HS-5 (cell line): ENCODE measurements at places on chromosomes 11 and 22.

GRCh38 chr11:120352405-120352804 is 16.2 kb downstream of the ARHGEF12 start:
- DNase-seq = no peak

DNA sequence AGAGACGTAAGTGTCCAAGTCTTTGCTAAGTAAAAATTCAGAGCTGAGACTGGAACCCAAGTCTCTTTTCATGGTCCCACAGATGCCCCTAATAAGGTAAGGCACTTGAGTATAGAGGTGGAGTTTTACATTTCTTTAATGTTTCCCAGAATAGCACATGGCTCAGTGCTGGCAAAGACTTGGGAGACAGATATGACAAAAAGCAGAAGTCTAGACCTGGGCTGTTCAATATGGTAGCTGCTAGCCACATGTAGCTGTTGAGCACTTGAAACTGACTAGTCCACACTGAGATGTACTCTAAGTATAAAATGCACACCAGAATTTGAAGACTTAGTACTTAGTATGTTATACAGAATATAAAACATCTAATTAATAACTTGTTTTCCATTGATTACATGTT is 17.6 kb downstream of the VSTM5 start:
- DNase-seq = no peak

DNA sequence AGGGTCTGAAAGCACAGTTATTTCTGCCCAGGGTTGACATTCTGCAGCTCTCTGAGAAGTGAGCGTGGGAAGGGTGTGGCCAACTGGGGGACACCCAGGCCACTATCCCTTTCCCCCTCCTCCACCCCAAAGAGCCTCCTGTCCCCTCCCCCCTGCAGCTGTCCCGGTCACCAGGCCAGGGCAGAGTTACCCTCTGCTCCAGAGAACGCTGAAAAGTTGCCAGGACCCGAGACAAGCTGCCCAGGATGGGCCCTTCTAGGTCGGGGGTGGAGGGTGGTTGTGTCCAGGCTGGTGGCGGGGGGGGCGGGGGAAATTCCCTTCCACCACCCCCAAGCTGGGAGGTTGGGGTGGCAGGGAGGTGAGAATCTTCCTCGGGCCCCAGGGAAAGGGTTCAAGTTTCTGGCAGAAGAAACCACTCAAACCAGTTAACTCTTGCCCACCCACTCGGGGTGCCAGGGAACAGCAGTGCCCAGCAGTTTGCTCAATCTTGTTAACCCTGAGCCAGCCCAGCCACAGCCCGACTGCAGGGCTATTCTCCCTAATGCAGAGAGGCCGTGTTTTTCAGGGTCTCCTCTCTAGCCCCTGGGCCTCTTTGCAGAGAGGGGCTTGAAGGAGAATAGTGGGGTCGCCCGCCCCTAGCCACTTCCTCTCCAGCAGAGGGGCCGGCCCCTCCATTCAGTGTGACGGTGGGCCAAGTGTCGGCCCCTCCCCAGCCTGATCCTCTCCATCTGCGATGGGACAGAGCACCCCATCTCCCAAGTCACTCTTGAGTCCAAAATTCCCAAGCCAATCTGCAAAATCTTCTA is 697 bp downstream of the LGALS1 start:
- no peak for DNase-seq

- no peak for DNase-seq
These were observed 24.6 kb downstream of the MRGPRD start for GRCh38 chr11:68956142-68956541.

- no peak for DNase-seq
These were observed 6.9 kb upstream of the STIP1 start for GRCh38 chr11:64178951-64179639.

GRCh38 chr22:20420157-20420842 is 17.3 kb downstream of the SCARF2 start:
- no peak for DNase-seq

- DNase-seq = no peak
These were observed 5.6 kb downstream of the DDX6 start for GRCh38 chr11:118785362-118785761.

GRCh38 chr22:48242461-48242864 is 1480.0 kb downstream of the TBC1D22A start:
- DNase-seq = no peak

DNA sequence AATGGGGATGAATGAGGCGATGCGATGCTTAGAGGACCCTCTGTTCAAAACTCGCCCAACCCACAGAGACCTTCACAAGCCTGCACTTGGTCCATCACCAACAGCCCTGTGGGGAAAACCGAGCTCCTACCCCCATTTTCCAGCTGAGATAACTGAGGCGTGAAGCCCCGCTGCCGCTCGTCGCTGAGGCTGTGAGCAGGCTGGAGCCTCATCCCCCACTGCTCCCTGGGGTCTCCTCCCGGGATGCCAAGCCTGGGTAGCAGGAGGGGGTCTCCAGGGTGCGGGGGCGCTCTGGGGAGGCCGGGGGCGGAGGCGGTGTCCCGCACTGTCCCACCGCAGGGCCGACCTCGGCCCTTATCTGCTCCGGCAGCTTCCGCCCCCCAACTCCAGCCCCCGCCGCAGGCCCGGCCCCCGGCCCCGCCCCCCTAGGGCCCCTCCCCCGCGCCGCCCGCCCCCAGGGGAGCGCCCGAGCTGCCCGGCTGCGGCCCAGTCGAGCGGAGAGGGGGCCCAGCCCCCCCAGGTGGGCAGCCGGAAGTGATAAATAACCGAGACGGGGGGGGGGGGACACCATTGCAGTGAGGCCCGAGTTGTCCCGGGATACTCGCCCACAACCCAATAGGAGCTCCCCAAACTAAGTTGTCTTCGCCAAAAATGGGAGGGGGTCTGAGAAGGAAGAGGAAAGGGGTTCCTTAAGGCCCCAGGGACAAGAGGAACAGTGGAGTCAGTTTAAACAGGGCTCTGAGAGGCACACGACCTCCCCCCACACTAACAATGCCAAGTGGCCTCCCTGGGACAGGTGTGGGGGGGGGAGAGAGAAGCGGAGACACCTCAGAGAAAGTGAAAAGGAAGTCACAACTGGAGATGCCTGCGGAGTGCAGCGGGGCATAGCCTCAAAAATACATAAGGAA is 8.3 kb upstream of the SLC39A13 start:
- no peak for DNase-seq

DNA sequence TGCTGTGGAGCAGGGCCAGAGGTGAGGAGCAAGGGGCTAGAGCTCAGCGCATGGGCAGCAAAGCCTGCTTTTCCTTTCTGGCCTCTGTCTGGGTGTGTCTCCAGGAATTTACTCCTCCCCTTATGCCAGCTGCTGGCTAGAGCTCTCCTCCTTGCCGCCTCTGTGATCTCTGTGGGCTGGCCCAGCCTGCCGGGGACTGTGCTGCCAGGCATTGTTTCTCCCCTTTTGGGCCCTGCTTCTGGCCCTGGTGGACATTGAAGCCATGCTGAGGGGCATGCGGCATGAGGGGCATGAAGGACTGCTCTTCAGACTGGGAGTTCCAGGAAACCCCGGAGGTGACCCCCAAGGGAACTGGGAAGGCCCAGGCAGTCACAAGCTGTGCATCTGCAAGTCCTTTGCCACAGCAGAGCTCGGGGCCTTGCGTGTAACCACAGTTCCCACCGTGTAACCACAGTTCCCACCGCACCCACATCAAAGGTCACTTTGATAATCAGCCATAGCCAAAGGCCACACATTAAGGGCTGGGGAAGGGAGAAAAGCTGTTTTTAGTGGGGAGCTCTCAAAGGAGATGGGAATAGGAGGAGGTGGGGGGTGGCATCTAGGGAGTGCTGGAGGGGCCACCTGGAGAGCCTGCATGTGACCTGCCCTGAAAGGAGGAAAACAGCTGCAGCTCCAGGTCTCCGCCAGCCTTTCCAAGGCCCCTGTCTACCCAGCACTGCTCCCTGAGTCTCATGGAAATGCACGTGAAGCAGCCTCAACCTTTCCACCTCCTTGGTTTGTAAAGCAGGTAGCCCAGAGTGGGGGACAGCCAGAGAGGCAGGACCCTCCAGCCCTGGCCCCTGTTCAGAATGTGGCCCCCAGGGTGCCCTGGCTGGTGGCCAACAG is 62.3 kb downstream of the PPFIBP2 start:
- DNase-seq = no peak

DNA sequence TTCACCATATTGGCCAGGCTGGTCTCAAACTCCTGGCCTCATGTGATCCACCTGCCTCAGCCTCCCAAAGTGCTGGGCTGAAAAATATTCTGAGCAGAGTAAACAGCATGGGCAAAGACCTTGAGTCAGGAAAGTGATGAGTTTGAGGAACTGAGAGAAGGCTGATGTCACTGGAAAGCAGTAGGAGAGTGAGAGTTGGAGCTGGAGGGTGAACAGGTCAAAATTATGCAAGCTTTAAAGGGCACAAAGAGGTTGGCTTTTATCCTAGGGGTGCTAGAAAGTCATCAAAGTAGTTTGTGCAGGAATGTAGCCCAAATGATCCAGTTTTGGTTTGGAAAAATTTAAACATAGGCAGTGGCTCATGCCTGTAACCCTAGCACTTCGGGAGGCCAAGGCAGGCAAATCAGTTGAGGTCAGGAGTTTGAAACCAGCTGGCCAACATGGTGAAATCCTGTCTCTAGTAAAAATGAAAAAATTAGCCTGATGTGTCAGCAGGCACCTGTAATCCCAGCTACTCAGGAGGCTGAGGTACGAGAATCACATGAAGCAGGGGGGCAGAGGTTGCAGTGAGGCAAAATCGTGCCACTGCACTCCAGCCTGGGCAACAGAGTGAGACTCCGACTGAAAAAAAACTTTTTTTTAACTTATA is 44.7 kb upstream of the CXCR5 start:
- no peak for DNase-seq
